Thyroid gland (tissue), 4 donors: ENCODE measurements at places on chromosomes 11 and 22. TPM values are rescaled to one million over a fixed set of nuclear protein-coding genes. Genes with fewer than 3 reads are reported as not detected.

DNA sequence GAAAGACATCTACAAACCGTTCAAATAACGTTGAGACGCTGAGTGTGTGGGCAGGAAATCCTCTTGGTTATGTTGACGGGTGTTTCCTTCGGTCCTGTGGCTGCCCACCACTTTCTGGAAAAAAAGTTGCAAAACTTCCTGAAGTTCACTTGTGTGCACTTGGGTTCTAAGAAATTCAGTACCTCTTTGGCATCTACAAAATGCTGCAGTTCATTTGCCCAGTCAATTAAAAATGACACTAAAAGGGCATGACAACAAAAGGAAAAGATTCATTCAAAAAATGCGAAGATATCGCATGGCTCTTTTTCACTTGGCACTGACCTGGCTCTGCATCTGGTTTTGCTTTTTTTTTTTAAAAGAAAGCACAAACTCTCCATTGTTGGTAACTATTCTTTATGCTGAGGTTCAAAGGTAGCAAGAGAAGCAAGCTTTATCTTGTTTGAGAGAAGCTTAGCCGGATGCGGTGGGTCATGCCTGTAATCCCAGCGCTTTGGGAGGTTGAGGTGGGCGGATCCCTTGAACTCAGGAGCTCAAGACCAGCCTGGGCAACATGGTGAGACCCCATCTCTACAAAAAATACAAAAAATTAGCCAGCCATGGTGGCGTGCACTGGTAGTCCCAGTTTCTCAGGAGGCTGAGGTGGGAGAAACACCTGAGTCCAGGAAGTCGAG lies 10.6 kb upstream of the XBP1 start:
- H3K4me1 ChIP-seq: peaks cover 47% of the 10 kb centered on the region
- no peak overlapping the region for H3K4me3 ChIP-seq
- H3K27ac ChIP-seq: no peak overlapping the region
- H3K27me3 ChIP-seq: no peaks in the 10 kb centered on the region
- DNase-seq: no peak

Gene DNAJB7
- total RNA-seq: 0.54 TPM

Gene POU2F3
- total RNA-seq: 1.2 TPM

DNA sequence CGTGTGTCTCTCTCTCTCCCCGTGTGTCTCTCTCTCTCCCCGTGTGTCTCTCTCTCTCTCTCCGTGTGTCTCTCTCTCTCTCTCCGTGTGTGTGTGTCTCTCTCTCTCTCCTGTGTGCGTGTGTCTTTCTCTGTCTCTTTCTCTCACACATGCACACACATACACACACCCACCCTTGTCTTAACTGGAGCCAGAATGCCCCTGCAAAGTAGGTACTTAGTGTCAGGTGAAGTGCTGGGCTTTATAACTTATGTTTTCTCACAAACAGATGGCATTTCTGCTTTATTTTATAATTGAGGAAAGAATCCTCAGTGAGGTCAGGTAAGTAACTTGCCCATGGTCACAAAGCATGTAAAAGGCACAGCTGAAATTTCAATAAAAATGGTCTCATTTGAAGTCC lies 106.0 kb downstream of the CSNK2A3 start:
- no peak overlapping the region for H3K27ac ChIP-seq
- no peaks in the 10 kb centered on the region for H3K4me1 ChIP-seq
- no peaks in the 10 kb centered on the region for H3K36me3 ChIP-seq
- no peaks in the 10 kb centered on the region for H3K27me3 ChIP-seq

DNA sequence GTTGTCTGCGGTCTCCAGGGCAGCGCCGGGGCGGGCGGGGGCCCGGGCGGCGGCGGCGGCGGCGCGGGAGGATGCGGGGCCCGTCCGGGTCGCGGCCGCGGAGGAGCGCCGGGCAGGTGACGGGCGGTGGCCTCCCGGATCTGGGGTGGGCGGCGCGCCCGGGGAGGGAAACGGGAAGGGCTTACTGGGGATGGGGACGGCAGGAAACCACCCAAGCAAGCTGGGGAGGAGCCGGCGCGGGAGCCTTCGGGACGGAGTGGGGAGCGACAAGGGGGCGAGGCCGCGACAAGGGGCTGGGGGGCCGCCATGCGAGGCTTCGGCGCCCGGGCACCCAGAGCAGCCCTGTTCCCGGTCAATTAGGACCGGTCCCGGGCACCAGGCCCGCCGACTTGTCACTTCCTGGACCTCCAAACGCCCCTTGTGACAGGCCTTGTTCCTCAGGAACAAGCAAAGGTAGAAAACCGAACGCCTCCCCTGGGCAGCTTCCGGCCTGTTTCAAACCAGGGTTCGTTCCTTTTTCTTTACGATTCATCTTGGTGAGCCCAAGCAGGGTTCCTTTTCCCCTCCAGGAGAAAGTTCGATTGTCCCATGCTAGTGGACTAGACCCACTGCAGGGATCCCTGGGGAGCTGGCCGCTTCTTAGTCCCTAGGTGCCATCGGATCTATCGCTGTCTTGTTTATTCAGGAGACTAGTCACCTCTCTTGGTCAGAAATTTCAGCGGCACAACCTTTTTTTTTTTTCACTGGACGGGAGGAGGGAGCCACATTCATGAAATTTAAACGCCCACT lies 492 bp downstream of the JHY start:
- H3K27ac ChIP-seq: peak overlapping the region; percentile 88
- peak overlapping the region; percentile 35 for H3K4me3 ChIP-seq
- H3K36me3 ChIP-seq: no peaks in the 10 kb centered on the region
- peaks cover 9% of the 10 kb centered on the region for H3K4me1 ChIP-seq
- peak; percentile 66 for DNase-seq

DNA sequence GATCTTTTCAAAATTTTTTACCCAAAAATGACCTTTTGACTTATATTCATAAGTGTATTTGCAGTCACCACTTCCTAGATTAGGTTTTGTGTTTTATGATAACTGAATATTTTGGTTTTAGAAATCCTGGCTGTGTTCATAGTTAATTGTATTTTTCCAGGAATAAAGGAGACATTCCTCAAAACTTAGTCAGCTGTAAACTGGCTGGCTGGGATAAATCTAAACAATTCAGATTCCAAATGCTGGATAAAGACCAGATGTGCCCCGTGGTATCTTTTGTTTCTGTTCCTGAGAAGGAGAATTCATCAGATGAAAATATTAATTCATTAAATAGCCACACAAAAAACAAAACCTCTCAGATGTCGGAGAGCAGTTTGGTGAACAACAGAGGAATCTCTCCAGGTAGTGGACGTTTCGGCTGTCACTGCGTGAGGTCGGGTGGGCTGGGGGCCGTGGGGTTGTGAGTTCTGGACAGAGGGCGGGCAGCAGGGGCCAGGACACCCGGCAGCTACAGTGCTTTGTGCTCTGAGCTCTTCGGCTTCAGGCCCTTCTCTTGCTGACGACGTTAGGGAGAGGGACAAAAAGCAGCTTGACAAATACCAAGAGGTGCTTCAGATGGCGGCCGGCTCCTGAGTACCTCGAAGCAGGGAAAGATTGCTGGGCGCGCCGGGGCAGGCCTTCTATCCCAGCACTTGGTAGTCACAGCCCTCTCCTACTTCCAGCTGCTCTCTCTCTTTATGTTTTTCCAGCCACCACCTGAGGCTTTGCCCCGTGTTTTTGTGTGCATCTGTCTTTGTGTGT lies 24.6 kb downstream of the MOV10L1 start:
- peak overlapping the region; percentile 65 for H3K27ac ChIP-seq
- H3K4me1 ChIP-seq: peaks cover 4% of the 10 kb centered on the region
- no peaks in the 10 kb centered on the region for H3K27me3 ChIP-seq
- H3K36me3 ChIP-seq: no peaks in the 10 kb centered on the region
- peak; percentile 59 for DNase-seq

Gene OR52W1
- total RNA-seq: not detected

Gene ESAM
- 282 TPM for total RNA-seq
